ENCODE measurements at places on chromosomes 12 and 14.

DNA sequence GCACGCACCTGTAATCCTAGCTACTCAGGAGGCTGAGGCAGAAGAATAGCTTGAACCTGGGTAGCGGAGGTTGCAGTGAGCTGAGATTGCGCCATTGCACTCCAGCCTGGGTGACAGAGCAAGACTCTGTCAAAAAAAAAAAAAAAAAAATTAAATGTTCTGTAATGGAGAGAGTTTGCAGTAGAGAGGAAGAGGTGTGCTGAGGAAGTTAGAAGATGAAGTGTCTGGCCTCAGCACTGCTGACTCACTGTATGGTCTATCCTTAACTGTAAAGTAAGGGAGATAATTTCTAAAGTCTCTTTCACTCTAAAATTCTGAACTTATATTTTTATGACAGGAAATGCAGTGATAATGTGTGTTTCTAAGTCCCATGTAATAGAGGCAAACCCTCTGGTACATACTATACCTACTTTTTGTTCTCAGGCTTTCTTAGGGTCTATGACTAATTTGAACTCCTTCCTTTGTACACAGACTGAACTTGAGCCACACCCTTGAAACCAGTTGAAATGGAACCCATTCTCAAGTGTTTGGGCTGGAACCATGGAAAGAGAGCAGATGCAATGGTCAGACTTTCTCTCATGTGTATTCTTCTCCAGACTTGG is 278.1 kb upstream of the FAR2 start:
- DNase-seq, result no peak

DNA sequence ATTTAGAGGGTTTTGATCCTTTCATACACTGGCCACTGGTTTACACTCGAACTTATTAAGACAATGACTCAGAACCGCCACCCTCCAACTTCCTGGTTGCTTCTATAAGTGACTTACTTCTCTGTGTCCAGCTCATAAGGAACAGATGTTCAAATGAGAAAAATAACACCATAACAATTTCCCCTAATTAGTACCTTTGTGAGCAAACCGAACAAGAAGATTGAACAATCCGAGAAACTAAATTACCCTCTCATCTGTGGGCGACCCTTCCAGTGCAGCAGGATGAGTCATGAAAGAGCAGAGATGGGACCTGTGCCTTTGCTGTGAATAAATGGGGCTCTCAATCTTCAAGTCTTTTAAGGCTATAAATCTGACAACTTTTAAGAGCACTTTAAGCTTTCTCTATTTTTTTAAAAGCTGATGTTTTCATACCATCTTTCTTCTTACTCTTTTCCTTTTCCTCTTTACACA is 146.8 kb upstream of the RASSF8 start:
- DNase-seq, result no peak

GRCh38 chr12:82648259-82648909 is 38.3 kb upstream of the TMTC2 start:
- no peak for DNase-seq

DNA sequence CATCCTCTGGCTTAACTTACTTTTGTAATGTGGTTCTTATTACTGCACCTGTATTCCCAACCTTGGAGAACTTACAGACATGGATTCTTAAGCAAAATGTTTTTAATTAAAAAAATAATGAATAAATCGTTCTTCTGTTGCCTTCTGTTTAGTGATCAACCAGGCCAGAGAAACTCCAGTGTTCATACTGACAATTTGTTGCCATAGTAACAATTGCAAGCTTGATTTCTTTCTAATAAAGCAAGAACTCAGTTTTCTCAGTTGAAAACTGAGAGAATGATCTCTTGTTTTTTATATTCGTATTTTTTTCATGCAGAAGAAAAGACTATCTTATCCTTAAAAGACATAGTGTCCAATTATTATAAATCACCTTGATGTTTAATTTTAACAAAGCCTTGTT is 106.5 kb upstream of the LMNTD1 start:
- no peak for DNase-seq

DNA sequence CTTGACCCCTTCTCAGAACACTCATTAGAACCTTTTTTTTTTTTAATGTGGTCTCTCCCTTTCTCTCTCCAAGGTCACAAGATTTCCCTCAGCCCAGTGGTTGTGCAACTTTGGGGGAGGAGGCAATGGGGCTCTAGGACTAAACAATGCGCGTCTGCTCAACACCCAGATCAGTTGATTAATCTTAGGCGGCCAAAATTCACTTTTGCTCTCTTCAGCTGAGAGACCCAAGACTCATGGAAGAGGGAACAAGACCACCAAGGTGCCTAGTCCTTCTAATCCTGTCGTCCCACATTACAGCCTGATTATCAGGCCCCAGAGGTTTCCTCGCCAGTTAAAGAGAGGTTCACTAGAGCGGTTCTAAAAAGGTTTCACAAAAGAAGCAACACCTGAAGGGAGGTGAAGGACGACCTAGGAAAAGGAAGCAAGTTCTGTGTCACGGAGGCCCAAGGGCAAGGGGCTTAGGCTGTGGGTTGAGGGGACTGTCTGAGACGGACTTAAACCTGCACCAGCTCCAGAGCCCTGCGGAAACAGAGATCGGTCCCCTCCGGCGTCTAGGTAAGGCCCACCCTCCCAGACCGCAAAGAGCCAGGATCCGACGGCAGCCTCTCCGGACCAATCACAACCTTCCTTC is 824 bp upstream of the TARBP2 start:
- no peak for DNase-seq

Data from SJSA1 (cell line).